ENCODE measurements at places on chromosomes 7 and 10.

- H3K4me3 ChIP-seq: no peak overlapping the region
- peaks cover 7% of the 10 kb centered on the region for H3K36me3 ChIP-seq
- no peak for DNase-seq
- peaks cover 14% of the 10 kb centered on the region for H3K4me1 ChIP-seq
- H3K27ac ChIP-seq: peak overlapping the region; percentile 18
Measured at GRCh38 chr10:72083790-72084459, 4.4 kb downstream of the SPOCK2 start.

GRCh38 chr7:101536232-101536631 is 92.9 kb downstream of the MYL10 start:
- H3K4me3 ChIP-seq: no peak overlapping the region
- no peaks in the 10 kb centered on the region for H3K36me3 ChIP-seq
- no peak overlapping the region for H3K27ac ChIP-seq
- peaks cover 2% of the 10 kb centered on the region for H3K4me1 ChIP-seq
- H3K27me3 ChIP-seq: peaks cover 2% of the 10 kb centered on the region

- H3K36me3 ChIP-seq: no peaks in the 10 kb centered on the region
- peaks cover 3% of the 10 kb centered on the region for H3K27me3 ChIP-seq
- no peak overlapping the region for H3K4me3 ChIP-seq
- DNase-seq: no peak
Measured at GRCh38 chr7:130366564-130366963, 13.7 kb upstream of the CPA1 start.

- H3K36me3 ChIP-seq: no peaks in the 10 kb centered on the region
- H3K4me3 ChIP-seq: no peak overlapping the region
- H3K4me1 ChIP-seq: peaks cover 3% of the 10 kb centered on the region
- DNase-seq: no peak
Measured at GRCh38 chr10:72035252-72035887, 53.0 kb downstream of the SPOCK2 start.

GRCh38 chr7:117230276-117231046 is 92.4 kb downstream of the WNT2 start:
- no peak overlapping the region for H3K27ac ChIP-seq
- H3K27me3 ChIP-seq: peaks cover 2% of the 10 kb centered on the region
- peaks cover 23% of the 10 kb centered on the region for H3K36me3 ChIP-seq
- DNase-seq: no peak

DNA sequence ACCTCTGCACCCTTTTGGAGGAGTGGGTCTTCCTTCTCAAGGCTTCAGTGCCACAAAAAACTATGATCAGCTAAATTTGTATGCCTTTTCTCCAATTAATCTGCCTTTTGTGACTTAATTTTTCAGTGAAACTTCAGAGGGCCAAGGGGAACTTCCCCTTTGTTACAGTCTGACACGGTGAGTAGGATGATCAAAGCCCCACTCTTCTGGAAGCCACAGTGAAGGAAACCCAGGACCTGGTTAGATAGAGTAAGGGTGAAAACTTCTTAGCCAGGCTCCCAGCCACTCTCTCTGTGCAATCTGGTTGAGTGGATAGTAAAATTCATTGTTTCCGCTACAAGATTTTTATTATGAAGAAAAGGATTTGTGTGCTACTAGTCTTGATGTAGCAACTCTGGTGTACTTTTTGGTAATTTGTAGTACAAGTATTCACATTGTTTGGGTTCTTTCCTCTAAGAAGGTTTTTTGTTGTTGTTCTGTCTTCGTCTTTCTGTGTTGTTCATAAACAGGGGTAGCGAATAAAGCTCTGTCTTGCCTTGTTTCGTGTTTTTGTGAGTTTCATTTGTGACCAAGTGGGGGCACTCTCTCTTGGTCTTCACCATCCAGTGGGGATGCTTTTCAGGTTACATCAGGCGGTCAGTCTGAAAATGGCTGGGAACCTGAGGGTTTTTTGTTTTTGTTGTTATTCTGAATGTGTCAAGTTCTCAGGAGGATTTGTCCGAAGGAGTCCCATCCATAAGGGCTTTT is 268.5 kb upstream of the NPSR1 start:
- no peaks in the 10 kb centered on the region for H3K36me3 ChIP-seq
- H3K27me3 ChIP-seq: peaks cover 2% of the 10 kb centered on the region
- no peak for DNase-seq
- no peak overlapping the region for H3K4me3 ChIP-seq

DNA sequence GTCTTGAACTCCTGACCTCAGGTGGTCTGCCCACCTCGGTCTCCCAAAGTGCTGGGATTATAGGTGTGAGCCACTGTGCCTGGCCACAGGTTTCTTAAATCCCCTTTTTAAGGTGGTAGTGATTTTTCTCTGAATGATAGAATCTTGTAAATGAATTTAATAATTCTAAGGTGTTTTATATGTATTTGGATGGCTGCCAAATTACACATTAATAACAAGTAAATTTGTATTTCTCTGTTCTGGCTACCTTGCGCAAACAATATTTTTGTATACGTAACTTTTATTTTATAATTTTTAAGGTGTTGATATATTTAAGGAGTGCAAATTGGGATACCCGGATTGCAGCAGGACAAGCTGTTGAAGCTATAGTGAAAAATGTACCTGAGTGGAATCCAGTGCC is 16.1 kb downstream of the BTAF1 start:
- no peak for DNase-seq
- peaks cover 4% of the 10 kb centered on the region for H3K4me1 ChIP-seq
- no peak overlapping the region for H3K4me3 ChIP-seq

- H3K4me1 ChIP-seq: peaks cover 34% of the 10 kb centered on the region
- no peaks in the 10 kb centered on the region for H3K27me3 ChIP-seq
- H3K27ac ChIP-seq: no peak overlapping the region
- DNase-seq: no peak
- no peaks in the 10 kb centered on the region for H3K36me3 ChIP-seq
- H3K4me3 ChIP-seq: no peak overlapping the region
Measured at GRCh38 chr7:150784120-150784736, 15.9 kb downstream of the TMEM176B start.

- peaks cover 6% of the 10 kb centered on the region for H3K4me1 ChIP-seq
- DNase-seq: no peak
- no peak overlapping the region for H3K27ac ChIP-seq
- H3K36me3 ChIP-seq: peaks cover under 1% of the 10 kb centered on the region
- no peak overlapping the region for H3K4me3 ChIP-seq
Measured at GRCh38 chr7:45163692-45164052, 6.1 kb downstream of the RAMP3 start.

DNA sequence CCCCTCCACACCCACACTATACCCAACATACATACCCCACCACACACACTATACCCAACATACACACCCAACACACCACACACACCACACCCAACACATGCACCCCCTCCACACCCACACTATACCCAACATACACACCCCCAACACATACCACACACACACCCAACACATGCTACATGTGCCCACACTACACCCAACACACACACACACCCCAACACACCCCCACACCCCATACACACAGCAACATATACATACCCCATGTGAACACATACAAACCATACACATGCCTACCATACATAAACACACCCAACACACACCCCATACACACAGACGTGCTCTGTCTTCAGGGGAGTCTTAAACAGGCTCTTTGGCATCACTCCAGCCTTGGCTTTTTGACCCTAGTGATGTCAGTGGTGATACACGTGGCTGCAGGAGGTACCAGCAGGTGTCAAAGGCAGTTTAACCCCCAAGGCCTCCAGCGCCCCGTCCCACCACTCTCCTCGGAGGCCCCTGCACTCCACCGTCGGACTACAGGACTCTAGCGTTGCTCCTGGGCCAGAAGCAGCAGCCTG is 73.4 kb downstream of the HIPK2 start:
- H3K4me3 ChIP-seq: no peak overlapping the region
- H3K27ac ChIP-seq: no peak overlapping the region

DNA sequence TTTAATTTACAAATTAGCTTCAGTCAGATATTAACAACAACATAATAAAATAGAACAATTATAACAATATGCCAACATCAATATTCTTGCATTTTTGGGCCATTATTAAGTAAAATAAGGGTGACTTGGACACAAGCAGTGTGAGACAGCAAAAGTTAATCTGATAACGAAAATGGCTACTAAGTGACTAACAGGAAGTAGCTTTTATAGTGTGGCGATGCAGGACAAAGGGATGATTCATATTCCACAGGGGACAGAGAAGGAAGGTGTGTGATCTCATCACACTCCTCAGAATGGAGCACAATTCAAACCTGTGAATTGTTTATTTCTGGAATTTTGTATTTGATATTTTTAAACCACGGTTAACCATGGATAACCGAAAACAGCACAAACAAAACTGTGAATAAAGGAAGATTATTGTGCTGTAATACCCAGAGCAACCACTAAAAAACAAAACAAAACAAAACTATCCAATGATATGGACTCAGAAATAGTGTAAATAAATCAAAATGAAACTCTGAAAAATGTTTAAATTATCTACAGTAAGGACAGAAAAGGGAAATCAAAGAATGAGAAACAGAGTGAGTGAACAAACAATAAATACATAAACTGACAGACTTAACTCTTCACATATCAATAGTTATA is 66.9 kb upstream of the TFEC start:
- H3K27ac ChIP-seq: no peak overlapping the region
- H3K4me3 ChIP-seq: no peak overlapping the region
- no peaks in the 10 kb centered on the region for H3K36me3 ChIP-seq
- DNase-seq: no peak

Measured in endothelial cell (in vitro differentiated cells).